ENCODE measurements at places on chromosomes 3 and 15.

DNA sequence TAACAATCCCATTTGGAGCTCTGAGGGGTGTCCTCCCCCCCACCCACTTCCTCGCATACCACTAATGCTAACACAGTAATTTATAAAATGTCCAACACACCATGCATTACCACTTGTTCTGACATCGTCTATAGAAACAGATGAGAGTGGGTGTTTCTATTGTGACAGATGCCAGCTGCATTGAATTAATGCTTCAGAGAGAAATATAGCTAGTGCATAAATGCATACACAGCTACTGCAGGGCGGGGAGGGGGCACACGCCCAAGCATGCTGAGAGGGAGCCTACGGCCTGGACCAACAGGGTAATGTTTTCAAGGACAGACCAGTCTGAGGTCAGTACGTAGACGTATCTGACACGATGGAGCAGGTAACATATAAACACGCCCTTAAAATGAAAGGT, 106.0 kb upstream of the FEZF2 start:
- DNase-seq: no peak

- DNase-seq: no peak
These were observed 3.3 kb downstream of the CYP19A1 start for GRCh38 chr15:51335087-51335486.

GRCh38 chr3:127678315-127678599, 5.5 kb downstream of the ABTB1 start:
- DNase-seq: no peak

- DNase-seq: no peak
These were observed 637.7 kb upstream of the UBE2E2 start for GRCh38 chr3:22565393-22565792.

- DNase-seq: no peak
These were observed 45.4 kb upstream of the RPL32 start for GRCh38 chr3:12886736-12887135.

DNA sequence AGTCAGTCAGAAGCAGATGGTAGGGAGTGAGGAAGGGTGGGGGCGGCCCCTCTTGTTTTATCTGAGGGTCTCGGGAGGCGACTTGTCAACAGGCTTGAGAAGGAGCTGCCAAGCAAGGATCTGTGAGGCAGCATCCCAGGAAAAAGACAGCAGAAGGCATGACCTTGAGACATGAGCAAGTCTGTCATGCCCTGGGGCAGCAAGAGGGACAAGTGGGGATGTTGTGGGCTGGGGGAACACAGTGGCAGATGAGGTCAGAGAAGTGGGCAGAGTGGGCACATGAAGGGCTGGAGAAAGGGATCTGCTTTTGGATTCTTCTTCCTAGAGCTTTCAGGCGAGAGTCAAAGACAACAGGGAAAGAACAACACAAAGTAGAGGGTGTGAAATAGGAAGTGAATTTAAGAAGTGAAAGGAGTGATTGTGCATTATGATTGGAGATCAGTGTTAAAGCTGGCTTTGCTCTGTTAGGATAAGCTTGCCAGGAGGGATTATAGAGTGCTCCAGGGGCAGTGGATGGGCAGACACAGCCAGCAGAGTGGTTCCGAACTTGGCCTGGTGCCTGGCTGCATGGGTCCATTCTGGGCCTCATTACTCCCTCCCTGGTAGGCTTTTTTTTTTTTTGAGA, 73.3 kb downstream of the USP13 start:
- no peak for DNase-seq

GRCh38 chr3:146975476-146975875, 370.3 kb upstream of the PLSCR5 start:
- DNase-seq: no peak

- no peak for DNase-seq
These were observed 179.4 kb upstream of the ADAMTS9 start for GRCh38 chr3:64867224-64867623.

DNA sequence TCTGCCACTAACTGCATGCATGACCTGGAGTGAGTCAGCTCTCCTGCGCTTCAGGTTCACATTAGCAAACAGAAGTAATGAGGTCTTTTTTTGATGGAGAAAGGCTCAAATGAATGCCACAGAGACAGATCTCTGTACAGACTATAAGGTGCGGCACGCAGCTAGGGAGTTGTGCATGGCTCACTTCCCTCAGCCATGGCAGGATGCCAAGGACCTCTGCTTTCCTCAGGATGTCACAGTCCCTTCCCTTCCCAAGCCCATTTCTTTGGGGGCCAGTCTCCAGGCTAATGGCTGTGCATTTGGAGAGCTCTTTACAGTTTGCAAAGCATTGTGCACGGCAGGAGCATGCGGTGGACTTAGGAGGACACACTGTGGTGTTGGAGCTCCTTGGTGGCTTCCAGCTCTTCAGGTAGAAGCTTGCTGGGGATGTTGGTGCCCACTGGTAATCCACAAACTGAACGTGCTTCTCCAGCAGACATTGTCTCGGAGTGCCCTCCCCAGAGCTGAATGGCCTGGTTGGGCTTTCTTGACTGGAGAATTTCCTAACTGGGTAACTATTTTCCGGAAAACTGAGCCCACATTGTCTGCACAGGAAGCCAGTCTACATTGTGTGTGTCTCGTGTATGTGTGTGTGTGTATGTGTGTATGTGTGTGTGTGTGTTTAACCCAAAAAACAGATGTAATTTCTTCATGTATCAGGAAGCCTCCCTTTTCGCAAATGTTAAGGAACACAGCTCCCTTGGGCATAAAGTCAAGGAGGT, 172.5 kb upstream of the TLE3 start:
- DNase-seq: no peak

GRCh38 chr15:83062768-83063180, 4.3 kb downstream of the BTBD1 start:
- no peak for DNase-seq

DNA sequence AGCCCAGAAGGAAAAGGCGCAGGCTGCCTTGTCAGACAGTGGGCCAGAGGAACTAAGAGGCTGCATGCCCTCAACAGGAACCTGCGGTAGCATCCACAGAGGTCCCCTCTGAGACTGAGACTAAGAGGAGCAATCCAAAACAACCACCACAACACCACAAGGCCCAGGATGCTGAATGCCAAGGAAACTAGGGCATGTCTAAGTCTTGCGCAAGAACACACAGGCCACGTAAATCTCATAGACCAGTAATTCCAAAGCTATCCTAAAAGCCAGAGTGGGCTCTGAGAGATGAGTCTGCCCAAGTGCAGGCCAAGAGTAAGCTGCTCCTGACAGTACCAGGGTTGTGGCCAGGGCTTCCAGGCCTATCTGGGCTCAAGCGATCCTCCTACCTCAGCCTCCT, 12.9 kb downstream of the MON1A start:
- no peak for DNase-seq

All from NCI-H446 treated with DMSO at 0.1 percent for 48 hours (cell line).